NCI-H2171 treated with DMSO at 0.1 percent for 48 hours (cell line): ENCODE measurements at places on chromosomes 7 and 10.

DNA sequence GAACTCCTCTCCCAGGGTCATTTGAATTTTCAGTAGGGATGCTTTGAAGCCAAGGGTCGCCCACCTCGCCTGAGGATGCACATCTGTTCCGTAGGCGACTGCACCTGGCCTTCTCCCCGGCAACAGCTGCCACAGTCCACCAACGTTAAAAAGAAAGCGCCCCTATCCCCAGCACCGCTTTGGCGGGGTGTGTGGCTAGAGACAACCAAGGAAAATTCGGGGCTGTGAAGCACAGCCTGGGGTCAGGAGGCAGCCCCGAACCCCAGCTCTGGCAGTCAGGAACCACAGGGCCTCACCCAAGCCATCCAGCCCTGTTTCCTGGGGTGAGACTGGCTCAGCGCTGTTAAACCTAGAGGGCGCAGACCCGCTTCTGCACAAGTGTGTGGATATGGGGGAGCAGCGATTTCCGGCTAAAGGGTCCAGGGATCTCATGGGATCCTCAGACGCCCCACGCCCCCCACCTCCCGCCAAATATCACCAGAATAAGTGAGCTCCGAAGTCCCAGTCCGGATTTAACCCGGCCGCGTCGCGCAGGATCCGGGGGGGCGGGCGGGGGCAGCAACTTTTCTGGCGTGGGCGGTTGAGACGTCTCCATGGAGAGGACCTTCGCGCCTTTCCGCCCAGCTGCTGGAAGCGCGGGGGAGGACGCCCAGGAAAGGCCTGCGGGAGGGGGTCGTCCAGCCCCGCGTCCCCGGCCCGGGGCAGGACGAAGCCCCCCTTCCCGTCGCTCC is 822 bp downstream of the ZC3HAV1L start:
- peak; percentile 50 for DNase-seq

DNA sequence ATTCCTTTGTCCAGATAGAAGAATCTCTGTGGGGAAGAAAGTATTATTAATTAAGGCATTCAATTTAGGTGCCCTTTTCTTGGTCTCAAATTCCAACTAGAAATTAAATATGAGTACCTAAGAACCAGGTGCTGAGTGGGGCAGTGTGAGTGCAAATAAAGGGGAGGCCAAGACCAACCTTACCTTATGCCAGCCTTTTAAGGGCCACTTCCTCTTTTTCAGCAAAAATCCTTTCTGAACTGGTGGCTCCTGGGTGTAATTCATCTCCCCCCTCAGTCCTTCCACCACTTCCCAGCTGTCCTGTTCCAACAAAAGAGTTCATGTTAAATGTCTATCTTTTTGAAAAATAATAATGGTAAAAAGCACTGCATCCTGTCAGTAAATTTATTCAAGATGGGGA is 108.2 kb downstream of the OSBPL3 start:
- DNase-seq: no peak

GRCh38 chr7:155786491-155786890 is 25.8 kb downstream of the SHH start:
- no peak for DNase-seq

- DNase-seq: no peak
These were observed 20.1 kb downstream of the CNPY1 start for GRCh38 chr7:155526225-155526624.

- DNase-seq: no peak
These were observed 616.4 kb downstream of the SDK1 start for GRCh38 chr7:3917436-3917835.
